Epithelial cell of prostate (primary cell): ENCODE measurements at places on chromosomes 13 and 19.

- no peak for DNase-seq
These were observed 38.8 kb upstream of the ALOX5AP start for GRCh38 chr13:30696278-30697176.

DNA sequence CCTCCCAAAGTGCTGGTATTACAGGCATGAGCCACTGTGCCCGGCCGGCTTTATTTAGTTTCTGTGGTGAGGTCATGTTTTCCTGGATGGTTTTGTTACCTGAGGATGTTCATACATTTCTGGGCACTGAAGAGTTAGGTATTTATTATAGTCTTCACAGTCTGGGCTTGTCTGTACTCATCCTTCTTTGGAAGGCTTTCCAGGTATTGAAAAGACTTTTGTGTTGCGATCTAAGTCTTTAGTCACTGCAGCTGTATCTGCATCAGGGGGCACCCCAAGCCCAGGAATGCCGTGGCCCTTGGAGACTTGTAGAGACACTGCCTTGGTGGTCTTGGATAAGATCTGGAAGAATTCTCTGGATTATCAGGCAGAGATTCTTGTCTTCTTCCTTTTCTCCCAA lies 12.8 kb downstream of the BLOC1S3 start:
- peak; percentile 82 for DNase-seq

- no peak for DNase-seq
These were observed 9.8 kb downstream of the LILRB2 start for GRCh38 chr19:54271106-54271505.

GRCh38 chr13:85298387-85298924 lies 500.8 kb downstream of the SLITRK6 start:
- DNase-seq = no peak

GRCh38 chr13:106369858-106370257 lies 165.6 kb downstream of the EFNB2 start:
- no peak for DNase-seq

DNA sequence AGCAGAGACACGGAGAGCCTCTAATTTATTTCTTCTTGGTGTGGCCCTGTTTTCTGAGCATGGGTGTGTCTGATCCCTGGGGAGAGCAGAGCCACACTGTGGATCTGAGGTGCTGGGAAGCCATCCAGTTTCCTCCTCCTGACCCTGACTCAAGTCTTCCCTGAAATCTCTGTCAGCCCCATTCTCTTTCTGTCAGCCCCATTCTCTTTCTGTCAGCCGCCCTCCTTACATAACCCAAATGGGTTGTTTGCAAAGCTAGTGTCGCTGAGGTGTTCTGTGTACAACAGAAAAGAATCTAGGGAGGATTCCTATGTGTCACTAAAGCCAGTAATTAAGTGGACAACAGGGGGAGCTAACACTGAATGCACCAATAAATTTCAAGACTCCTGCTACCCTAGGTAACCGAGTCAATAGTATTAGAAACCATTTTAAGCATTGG lies 50.2 kb downstream of the LRCH1 start:
- no peak for DNase-seq

DNA sequence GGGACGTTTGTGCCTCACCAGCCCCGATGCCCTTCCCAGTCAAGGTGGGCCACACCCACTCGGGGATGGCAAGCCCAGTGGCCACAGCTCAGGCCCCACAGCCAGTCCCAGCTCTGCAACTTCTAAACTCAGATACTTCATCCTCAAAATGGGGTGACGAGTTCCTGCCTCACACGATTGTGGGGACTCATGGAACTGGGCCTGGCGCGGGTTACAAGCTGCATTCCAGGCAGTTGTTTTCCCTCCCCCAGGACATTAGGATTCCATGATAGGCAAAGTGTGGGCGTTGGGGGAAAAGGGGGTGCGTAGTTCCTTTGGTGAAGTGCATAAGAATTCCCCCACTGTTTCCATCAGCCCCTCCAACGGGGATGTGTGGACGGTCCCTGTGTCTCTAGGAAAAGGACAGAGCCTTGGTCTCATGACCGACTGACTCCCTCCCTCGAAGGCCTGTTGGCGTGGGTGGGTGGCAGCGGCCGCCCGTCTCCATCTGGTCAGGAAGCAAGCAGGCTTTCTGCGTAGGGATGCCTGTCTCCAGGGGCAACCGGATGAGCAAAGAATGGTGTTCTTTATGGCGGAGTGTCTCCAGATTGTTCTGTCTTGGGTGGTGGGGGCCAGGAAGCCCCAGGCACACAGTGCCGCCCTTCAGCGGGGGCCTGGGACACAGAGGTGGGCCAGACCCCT lies 21.1 kb upstream of the NPAS1 start:
- no peak for DNase-seq

- DNase-seq = no peak
These were observed 21.6 kb upstream of the POU2F2 start for GRCh38 chr19:42153672-42154433.

DNA sequence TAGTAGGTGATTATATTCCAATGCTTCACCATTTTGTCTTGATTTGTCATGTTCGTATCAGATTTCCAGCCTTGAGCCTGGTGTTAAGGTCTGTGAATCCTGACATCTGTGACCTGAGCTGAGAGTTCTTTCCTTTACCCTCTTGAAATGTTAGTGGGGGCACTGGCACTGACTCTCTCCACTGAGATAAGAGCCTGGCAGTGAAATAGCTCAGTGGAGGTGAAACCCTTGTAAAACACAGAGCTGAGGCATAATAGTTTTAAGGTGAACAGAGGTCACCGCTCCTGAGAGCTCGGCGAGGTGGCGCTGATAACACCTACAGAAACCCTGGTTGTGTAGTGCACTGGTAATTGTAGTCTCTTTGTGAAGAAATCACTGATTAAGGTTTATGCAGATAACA lies 748.2 kb downstream of the DIAPH3 start:
- DNase-seq = no peak

GRCh38 chr13:31866099-31866498 lies 126.8 kb downstream of the RXFP2 start:
- no peak for DNase-seq

DNA sequence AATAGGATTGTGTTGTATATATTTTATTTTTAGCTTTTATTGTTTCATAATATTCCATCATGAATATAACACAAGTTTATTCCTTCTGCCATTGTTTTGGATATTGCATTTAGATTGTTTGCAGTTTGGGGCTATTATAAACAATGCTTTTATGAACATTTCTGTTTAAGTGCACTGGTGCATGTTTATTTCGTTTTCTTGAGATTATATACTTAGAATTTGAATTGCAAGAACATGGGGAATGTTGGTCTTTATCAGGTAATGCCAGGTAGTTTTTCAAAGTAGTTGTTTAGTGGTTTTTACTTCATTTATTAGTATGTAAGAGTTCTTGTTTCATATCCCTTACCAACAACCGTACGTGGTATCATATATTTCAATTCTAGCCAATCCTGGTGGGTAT lies 4.3 kb downstream of the LSM14A start:
- no peak for DNase-seq

DNA sequence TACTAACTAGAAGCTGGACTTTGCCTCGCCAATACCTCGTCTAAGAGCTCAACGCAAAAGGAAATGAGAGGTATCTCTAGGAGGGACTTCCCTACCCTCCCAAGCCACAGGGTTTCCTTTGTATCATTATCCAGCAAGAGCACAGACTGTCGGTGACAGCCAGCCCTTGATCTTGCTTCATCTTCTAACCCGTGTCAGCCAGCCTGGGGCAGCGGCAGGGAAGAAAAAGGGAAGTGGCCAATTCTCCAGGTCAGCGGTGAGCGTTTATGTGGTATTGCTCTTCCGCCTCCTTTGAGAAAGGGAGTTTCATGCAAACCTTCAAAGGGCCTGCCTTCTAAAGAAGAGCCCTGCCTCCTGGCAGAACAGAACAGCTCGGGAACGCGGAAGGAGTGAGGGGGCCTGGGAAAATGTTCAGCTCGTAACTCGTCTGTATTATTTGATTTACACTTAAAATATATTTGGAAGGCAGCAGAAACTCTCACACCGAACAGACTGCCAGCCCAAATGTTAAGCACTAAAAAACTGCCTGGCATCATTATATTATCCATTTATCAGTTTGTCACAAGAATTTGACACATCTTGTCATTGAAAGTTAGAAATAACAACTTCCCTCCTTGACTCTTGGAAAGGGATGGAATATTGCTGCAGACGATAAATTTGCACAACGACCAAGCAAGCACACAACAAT lies 41.8 kb downstream of the EFNB2 start:
- DNase-seq = no peak

GRCh38 chr13:50650592-50651504 lies 192.6 kb downstream of the DLEU7 start:
- no peak for DNase-seq

DNA sequence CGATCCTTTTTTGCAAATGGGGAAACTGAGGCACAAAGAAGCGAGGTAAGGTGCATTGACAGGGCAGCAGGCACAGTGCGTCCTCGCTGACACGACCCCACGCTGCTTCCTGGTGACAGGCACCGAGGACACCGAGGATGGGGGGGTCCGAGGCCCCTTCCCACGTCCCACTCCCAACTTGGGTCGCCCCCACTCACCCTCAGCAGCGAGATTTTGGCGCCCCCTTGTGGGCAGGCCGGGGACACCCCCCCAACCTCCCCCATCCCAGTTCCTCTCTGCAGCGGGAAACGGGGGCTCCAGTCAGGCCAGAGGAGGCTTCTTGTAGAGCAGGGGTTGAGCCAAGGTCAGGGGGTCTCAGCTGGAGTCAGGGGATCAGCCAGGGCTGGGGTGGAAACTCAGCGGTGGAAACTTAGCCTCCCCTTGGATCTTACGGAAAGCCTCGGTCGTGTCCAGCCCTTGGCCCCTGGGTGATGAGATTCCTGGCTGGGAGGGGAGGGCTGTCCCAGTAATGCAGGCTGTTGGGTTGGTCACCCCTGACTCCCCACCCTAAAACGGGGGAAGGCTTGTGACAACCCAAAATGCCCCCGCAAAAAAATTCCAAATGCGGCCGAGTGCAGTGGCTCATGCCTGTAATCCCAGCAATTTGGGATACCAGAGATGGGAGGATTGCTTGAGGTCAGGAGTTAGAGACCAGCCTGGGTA lies 8.2 kb downstream of the SMIM24 start:
- DNase-seq = no peak

- no peak for DNase-seq
These were observed 23.5 kb downstream of the FLT1 start for GRCh38 chr13:28471421-28471820.

DNA sequence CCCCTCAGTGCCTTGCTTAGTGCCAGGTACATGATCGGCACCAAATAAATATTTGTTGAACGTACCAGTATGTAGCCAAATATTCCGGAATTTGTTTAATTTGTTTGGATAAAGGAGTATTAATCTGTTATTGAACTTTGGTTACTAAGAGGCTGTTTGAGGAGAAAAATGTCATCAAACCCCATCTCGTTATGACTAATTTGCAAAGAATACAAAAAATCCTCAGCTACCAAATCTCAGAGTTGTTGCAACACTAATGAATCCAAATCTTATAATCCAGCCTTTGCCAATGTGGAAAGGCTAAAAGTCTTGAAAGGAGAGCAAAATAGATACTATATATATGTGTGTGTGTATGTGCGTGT lies 79.5 kb downstream of the KLF5 start:
- DNase-seq = no peak

DNA sequence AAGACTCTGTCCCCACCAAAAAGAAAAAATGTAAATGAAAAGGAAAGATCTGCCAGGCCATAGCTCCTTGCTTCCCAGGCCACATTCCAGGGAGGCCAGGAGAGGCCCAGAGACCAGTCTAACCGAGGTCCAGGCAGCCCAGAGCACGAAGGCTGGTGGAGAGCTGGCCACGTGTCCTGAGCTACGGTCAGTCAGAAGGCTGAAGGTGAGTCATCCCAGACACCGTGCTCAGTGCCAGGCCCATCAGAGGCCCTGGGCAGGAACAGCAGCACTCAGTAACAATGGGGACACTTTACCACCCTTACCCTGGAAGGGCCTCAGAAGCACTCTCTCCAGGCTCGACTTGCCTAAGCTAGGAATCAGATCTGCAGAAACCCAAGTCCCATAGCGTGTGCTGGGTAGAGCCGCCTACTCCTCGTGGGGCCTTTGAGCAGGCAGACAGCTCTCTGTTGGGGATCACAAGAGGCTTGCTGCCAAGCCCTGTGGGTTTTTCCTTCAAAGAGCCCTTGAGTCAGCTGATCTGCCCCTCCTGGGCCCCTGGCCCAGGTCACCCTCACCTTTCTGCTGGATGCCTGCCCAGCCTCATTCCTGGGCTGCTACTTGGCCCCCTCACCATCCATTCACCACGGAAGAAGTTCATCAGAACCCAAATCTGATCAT lies 11.6 kb upstream of the DNMT1 start:
- no peak for DNase-seq

DNA sequence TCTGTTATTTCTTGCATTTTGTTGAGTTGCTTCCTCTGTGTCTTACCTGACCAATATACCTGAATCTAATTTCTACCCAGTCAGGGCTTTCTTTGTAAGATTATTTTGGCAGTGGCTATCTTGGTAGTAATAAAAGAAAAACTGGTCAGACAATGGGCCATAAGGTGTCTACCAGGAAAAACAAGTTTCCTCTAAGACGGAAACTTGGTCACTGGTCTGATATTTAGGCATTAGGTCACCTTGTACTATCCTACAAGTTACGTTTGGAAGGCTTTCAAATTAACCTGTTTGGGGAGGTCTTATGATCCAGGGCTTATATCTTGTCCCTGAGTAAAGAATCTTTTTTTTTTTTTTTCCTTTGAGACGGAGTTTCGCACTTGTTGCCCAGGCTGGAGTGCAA lies 9.2 kb downstream of the ZNF823 start:
- no peak for DNase-seq

DNA sequence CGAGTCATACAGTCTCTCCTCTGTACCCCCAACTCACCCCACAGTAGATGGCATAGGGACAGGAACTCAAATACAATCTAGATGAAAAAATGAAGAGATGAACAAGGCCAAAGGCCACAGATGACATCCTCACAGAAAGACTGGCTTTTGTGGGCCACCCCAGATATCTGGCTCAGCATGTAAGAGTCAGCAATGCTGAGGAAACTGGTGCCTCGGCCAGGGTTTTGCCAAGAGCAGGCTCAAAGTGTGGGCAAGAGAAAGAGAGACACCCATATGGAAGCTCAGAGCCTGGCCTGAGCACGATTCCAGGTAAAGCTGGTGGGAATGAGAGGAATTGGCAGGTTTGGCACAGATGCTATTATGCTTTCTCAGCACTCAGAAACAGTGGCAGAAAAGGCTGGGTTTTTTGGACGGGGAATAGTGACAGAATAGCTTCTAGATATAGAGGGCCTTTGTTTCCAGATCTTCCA lies 460.6 kb downstream of the FOXO1 start:
- DNase-seq = no peak

DNA sequence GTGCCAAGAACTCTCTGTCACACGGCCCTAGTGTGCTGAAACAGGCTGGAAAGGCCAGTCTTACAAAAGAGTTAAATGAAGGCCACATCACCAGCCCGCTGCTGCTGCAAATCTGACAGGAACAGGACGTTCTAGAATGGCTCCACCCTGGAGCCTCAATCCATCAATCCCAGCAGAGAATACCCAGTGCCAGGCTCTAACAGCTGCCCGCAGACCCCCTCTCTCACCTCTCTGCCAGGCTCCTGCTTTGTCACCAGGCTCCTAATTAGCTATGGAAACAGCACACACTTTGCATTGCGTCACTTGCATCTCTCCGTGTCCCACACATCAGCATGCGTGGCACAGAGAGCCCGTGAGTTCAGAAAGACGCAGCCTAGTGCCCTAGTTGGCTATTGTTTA lies 314.1 kb downstream of the FOXO1 start:
- no peak for DNase-seq

- no peak for DNase-seq
These were observed 41.3 kb upstream of the RCBTB2 start for GRCh38 chr13:48574041-48574796.

- no peak for DNase-seq
These were observed 306.2 kb downstream of the TEX29 start for GRCh38 chr13:111626371-111627305.
